Activated T-cell treated with anti-CD3 and anti-CD28 coated beads, Interleukin-2, amount 50 U/mL, for 24 hours (primary cell): ENCODE measurements at places on chromosomes 3 and 15.

- no peak for DNase-seq
Measured at GRCh38 chr15:100078511-100079220, 263.1 kb downstream of the ADAMTS17 start.

GRCh38 chr3:37075955-37076354 is 82.6 kb downstream of the MLH1 start:
- no peak for DNase-seq

- no peak for DNase-seq
Measured at GRCh38 chr3:113601240-113601639, 68.9 kb downstream of the SIDT1 start.

DNA sequence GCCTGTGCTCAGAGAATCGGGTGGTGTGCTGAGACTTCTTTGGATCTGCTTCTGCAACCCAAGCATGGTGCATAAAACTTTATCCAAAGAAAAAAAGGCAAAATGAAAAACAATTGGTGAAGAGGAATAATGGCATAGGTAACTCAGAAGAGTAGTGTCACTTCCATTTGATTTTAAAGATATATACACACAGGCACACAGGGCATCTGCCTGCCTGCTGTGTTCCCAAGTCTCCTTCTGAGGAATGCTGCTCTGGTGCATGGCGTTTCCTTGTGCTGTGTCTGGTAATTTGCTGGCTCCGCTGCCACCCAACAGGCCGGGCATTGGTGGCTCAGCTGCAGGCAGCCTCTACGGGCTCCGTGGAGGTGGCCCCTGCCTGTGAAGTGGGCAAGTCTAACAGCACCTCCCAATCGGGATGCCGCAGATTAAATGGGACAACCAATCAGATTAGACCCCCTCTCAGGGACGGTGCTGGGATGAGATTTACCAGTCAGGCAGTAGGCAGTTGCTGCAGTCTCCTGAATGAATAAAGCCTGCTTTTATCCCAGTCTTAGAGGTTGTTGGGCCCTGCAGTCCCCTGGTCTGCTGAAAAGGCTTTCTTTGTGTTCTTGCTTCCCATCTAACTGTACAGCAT is 253.7 kb upstream of the RASGRP1 start:
- no peak for DNase-seq

GRCh38 chr3:139472380-139473010 is 3.8 kb downstream of the RBP2 start:
- no peak for DNase-seq

DNA sequence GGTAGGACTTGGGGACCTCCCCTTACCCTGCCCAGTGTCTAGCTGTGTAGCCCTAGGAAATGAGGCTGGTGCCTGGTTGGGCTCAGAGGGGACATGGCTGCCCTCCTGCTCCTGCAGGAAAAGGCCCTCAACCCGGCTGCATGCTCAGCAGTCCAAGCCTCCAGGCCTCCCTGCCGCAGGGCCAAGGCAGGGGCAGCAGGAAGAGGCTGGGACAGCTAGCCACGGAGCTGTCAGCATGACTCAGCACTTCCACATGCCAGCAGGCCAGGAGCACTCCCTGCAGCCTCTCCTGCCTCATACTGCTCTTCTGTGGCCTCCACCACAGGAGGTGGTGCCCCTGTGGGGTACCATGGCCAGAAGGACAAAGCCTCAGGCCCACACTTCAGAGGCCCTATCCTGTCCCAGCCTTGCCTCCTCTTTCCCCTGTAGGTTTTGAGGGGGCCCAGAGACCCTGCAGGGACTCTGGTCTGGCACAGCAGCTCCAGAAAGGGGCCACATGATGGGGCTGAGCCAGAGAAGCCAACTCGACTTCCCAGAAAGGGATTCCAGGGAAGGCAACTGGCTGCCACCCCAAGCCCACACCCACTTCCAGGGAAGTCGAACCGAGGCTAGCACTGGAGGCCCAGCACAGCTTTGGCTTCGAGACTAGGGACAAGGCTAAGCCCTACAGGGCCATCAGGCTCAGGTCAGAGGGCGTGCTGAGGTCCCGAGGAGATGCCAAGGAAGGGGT is 19.5 kb downstream of the TKT start:
- DNase-seq = no peak

DNA sequence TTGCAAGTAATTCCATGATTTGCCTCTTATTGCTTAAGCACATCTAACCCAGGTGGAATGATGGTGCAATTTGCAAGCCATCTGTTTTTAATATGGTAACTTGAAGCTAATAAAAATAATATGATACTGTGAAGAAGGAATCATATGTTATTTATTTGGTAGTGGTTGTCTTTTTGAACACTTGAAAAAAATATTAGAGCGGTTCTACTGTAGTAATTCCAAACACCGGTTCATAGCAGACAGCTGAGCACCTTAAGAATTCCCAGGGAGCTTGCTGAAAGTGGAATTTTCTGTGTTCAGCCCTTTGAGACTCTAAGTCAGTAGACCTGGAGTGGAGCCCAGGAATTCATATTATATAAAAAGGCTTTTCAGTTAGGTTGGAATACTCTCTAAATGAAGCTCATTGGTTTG is 687.4 kb downstream of the EDEM1 start:
- DNase-seq = no peak

DNA sequence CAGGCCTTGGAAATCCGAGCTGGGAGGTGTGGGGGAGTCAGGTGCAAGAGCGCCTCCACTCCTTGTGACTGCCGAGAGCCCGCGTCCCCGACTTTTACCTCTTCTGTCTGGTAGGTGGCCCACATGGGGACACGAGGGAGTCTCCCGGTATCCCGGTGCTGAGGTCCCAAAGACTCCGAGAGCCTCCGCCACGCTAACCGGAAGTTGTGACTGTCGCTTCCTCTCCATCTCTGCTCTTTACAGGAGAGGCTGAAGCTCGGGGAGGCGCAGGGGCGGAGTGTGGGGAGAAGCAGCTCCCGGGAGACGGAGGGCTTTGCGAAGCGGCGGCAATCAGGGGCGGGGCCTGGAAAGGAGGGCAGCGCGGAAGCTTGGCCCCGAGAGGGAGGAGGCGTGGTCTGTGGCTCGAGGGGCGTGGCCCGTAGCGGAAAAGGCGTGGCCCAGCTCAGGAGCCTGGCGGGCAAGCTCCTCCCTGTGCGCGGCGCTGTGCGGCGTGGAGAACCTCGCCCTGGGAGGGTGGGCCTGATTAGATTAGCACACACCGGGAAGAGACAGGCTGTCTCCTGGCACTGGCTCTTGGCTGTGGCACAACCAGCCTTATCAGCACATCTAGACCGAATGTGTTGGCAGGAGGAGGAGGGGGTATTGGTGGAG is 143.9 kb downstream of the GABRB3 start:
- DNase-seq = no peak

DNA sequence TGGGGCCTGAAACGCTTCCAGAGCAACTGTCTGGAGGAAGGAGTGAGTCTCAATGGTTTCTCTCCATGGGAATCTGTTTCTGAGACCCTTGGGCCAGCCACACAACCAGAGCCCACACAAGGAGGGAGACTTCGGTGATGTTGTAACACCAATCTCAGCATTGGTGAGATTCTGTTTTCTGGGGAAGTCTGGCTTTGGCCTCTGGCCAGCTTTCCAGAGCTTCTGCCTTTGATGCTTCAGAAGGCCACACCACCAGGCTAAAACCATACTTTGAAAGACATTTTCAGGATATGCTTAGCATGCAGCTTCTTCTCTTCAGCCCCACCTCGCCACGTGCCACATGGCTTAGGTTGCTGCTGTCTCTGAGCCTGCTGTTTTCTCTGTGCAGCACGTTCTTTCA is 3.6 kb upstream of the EEFSEC start:
- DNase-seq = no peak

DNA sequence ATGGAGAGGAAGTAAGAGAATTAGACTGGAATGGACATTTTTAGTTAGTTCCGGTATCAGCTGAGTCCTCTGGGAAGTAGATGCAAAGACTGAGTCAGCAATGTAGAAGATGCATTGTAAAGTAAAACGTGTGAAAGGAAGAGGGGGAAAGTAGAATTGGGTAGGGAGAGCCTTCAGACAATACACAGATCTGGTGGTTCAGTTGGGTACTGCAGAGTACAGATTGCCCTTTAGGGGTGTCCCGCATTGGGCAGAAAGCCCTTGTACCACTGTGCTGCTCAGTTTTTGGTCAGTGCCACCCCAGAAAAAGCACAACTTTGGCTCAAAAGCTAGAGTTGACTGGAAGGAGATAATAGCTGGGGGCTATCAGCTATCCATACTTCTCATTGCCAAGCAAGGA is 247.4 kb downstream of the KBTBD8 start:
- DNase-seq = no peak

DNA sequence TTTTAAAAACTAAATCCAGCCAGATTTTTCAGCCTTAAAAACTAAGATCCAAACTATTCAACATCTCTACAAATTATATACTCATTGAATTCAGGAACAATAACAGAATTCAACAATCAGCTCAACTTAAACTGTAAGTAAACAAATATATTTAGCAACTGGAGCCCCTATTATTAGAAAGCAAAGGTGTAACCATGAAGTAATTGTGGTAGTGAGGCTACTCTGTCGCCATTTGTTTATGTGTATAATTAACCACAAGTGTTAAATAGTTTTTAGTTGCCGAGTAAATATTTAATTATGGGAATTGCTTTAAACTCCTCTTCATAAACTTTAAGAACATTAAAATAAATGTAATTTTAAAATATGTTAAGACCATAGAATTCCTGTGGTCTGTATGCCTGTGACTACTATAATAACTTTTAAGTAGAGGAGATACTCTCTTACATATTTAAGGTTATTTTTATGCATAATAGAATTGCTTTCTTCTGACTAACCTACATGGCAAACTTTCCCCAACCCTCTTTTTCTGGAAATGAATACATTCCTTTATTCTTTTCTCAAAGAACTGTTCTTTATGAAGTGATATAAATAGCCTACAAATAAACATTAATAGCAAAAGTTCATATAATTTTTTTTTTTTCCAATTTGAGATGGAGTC is 51.2 kb downstream of the MFN1 start:
- DNase-seq = no peak

DNA sequence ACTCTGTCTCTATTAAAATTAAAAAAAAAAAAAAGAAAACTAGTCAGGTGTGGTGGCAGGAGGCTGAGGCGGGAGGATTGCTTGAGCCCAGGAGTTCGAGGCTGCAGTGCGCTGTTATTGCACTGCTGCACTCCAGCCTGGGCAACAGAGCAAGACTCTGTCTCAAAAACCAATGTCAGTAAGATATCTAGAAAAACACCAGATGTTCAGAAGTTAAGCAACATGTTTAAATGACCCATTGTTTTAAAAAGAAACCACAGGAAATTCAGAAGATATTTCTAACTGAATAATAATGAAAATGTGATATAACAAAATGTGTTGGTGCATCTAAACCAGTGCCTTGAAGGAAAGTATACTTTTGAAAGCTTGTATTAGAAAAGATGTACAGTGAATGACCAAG is 203.4 kb upstream of the CGNL1 start:
- DNase-seq = no peak

GRCh38 chr3:185216607-185216958 is 37.3 kb downstream of the EHHADH start:
- no peak for DNase-seq

GRCh38 chr3:141065258-141065657 is 14.1 kb downstream of the SPSB4 start:
- DNase-seq = no peak

- no peak for DNase-seq
Measured at GRCh38 chr3:140399871-140400270, 278.0 kb upstream of the TRIM42 start.

DNA sequence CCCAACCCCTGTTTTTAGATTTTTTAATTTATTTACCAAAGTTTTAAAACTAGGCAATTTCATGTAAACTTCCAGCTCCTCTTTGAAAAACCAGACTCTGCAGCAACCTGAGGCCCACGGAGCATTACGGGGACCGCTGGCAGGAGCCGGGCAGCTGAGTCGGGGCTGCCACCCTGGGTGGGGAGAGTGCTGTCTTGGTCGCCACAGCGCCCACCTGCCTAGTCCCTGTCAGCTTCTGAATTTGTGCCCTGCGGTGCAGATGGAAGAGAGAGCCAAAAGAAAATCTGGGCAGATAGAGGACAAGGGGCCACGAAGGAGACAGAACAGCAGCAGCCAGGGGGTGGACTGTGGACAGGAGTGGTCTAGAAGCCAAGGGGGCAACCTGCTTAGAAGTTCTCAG is 34.6 kb downstream of the PXYLP1 start:
- no peak for DNase-seq

GRCh38 chr15:63857461-63857856 is 23.7 kb upstream of the HERC1 start:
- no peak for DNase-seq

- DNase-seq = no peak
Measured at GRCh38 chr3:24829011-24829581, 334.4 kb upstream of the THRB start.

GRCh38 chr3:29605845-29606244 is 325.0 kb downstream of the RBMS3 start:
- DNase-seq = no peak

DNA sequence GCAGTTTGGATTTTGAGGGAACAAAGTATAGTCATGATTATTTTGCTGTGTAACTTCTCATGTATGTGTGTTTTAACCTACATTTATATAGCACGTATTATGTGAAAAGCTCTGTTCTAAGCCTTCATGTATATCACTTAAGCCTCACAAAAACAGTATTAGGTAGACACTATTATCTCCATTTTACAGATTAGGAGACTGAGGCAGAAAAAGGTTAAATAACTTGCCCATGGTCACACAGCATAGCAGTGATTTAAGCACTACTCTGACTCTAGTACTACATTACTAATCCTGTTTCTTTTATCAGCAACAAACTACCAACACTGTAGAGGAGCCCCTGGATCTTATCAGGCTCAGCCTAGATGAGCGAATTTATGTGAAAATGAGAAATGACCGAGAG is 2.6 kb downstream of the LSM3 start:
- DNase-seq = no peak

DNA sequence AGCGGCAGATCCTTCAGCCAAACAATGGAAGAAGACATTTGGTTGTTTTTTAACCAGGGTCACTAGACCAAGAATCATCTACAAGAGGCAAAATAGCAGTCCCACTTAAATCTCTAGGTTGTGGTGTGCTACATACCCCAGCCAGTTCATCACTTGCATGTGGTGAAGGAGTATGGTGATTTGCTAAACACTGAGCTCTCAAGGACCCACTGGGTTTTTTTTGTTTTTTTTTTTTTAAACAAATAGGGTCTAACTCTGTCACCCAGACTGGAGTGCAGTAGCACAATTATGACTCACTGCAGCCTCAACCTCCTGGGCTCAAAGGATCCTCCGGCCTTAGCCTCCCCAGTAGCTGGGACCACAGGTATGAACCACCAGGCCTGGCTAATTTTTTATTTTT is 508.0 kb downstream of the FOXP1 start:
- DNase-seq = no peak

- DNase-seq = no peak
Measured at GRCh38 chr15:66114863-66115425, 138.6 kb downstream of the MEGF11 start.
